ENCODE measurements at places on chromosomes 6 and 20. TPM values are rescaled to one million over a fixed set of nuclear protein-coding genes. Genes with fewer than 3 reads are reported as not detected.

- no peak for DNase-seq
- H3K36me3 ChIP-seq, result no peaks in the 10 kb centered on the region
- no peaks in the 10 kb centered on the region for H3K4me1 ChIP-seq
Measured at GRCh38 chr6:124205921-124206320, 402.3 kb downstream of the NKAIN2 start.

Gene DDX43
- not detected for total RNA-seq

DNA sequence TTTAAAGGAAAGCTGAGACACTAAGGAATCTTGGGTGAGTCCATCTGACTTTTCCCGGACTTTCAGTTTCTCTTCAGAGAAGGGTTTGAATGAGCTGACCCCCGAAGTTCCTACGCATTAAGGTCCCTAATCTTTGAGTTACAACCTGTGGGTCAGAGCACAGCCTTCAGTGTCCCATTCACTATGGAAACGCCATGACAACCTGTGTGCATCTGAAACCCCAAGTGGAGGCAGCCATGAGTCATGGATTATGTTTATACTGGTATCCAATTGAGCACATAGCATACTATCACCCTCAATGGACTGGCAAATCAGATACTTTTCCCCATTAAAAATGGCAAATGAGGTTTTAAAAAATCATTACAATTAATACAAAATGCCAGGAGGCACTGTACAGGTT, 11.4 kb downstream of the MYLK4 start:
- H3K4me1 ChIP-seq, result peaks cover 3% of the 10 kb centered on the region
- no peak overlapping the region for H3K27ac ChIP-seq
- no peak overlapping the region for H3K4me3 ChIP-seq
- DNase-seq, result no peak

GRCh38 chr20:39627765-39628164, 665.6 kb downstream of the DHX35 start:
- DNase-seq, result no peak
- no peaks in the 10 kb centered on the region for H3K27me3 ChIP-seq
- H3K36me3 ChIP-seq, result no peaks in the 10 kb centered on the region
- H3K27ac ChIP-seq, result no peak overlapping the region
- H3K4me3 ChIP-seq, result no peak overlapping the region

Gene ELOVL2
- 9.1 TPM for total RNA-seq

DNA sequence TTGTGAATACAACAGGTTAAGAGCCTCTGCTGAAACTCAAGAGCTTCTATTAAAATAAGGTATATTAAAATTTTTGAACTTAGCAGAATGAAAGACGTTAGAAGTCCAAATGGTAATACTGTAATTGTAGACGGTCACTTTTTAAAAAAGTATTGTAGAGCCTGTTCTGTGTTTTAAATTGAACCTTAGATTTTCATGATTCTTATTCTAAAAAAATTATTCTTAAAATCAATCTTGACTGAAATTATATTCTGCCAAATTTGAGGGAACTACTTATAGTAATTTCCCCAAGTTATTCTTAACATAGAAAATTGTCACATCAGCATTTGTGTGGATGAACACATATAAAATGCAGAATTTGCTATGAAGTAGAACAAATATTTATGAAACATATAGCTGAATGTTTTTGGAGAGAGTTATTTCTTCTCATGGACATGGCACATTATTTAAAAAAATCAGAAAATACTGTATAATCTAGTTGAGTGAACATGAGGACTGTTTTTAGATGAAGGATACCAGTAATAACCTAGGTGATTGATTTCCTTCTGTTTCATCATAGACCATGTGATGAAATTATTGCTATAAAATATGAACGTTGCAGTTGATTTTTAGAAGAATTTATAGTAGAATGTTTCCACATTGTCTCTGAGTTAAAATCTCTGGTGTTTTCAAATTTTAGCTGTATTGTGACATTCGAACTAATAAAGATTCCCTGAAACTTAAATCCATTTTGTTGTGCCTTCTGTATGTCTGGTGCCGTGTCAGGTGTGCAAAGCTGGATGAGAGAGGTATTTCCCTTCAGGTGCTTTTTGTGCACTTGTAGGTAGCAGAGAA, 2.8 kb downstream of the TBPL1 start:
- no peak overlapping the region for H3K27ac ChIP-seq
- H3K4me3 ChIP-seq, result no peak overlapping the region
- peaks cover 36% of the 10 kb centered on the region for H3K4me1 ChIP-seq
- peaks cover 15% of the 10 kb centered on the region for H3K27me3 ChIP-seq
- no peak for DNase-seq
- no peaks in the 10 kb centered on the region for H3K36me3 ChIP-seq

DNA sequence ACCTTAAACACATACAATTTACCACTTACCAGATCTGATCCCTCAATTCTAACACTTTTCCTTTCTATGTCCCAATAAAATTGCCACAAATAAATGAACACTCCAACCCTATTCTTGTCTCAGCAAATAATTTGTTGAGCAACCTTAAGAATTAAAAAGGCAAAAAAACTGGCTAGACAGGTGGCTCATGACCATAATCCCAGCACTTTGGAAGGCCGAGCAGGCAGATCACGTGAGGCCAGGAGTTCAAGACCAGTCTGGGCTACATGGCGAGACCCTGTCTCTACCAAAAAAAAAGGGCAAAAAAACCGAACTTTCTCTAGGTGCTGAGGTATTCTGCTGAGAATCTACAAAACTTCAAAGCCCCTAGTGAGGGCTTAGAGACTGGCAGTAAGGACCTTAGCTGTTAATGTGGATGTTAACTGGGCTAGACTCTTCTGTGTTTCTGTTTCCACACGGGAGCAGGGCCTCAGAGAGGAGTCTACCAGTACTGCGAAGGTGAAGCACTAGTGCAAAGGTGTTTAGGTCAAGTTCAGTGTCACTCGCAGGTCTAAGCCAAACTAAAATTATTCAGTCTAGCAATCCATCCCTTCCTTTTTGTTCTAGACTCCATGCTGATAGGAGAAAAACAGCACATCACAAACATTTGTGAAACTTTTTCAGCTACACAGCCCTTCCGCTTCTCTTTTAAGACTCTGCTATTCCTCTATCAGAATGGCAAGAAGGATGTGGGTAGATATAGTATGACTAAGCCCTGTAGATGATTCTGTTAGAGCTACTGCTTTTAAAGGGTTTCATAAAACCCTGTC, 2.6 kb downstream of the FASTKD5 start:
- H3K27me3 ChIP-seq, result no peaks in the 10 kb centered on the region
- H3K4me1 ChIP-seq, result peaks cover 11% of the 10 kb centered on the region
- no peak for DNase-seq
- H3K27ac ChIP-seq, result no peak overlapping the region
- H3K36me3 ChIP-seq, result no peaks in the 10 kb centered on the region
- H3K4me3 ChIP-seq, result no peak overlapping the region

Gene LZTS3
- total RNA-seq, result 3.7 TPM

Gene MAS1
- not detected for total RNA-seq

Gene BPIFB4
- not detected for total RNA-seq

Data from neural progenitor cell (in vitro differentiated cells).